ENCODE measurements at places on chromosomes 1 and 21.

GRCh38 chr1:204074274-204075138, 1.6 kb downstream of the SOX13 start:
- DNase-seq: no peak

DNA sequence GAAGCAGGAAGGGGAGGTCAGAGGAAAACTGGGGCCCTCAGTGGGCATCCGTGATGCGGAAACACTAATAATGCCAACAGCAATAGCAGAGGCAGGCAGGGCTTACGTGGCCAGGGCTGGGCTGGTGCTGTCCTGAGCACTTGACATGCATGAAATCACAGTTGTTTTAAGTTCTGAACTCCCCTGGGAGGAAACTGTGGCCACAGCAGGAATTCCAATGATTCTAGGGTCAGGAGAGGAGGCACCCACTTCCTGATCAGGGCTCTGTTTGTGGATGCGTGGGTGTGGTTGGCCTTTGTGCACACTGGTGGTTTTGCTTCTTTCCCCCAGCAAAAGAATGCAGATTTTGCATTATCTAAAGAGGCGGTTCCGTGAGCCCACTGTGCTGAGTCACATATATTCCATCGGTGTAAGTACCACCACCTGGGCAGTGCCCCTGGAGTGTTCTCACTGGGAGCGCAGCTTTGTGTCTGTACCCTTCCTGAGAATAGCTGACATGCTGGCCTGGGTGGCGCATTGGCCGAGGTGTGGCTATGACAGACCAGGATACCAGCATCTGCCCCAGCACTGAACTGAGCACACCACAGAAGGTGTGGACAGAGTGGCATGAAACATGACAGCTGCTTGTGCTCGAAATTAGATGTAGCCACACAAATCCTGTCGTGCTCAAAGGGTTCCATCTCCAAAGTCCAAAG, 71.0 kb downstream of the PDE9A start:
- no peak for DNase-seq

DNA sequence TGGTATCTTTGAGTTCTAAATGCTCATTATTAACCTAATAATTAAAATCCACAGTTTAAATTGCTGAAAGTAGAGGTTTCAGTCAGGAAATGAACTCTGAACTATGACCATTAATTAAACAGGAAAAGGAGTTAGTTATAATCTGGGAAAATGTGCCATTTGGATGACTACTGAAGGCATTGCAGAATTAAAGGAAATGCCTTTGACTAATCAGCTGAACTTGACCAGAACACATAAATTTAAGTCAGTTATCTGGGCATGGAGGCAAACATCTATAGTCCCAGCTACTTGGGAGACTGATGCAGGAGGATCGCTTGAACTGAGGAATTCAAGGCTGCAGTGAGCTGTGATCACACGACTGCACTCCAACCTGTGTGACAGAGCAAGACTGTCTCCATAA, 31.9 kb downstream of the SLC44A5 start:
- DNase-seq: no peak

GRCh38 chr1:211127166-211127565, 6.8 kb downstream of the KCNH1 start:
- DNase-seq: no peak

DNA sequence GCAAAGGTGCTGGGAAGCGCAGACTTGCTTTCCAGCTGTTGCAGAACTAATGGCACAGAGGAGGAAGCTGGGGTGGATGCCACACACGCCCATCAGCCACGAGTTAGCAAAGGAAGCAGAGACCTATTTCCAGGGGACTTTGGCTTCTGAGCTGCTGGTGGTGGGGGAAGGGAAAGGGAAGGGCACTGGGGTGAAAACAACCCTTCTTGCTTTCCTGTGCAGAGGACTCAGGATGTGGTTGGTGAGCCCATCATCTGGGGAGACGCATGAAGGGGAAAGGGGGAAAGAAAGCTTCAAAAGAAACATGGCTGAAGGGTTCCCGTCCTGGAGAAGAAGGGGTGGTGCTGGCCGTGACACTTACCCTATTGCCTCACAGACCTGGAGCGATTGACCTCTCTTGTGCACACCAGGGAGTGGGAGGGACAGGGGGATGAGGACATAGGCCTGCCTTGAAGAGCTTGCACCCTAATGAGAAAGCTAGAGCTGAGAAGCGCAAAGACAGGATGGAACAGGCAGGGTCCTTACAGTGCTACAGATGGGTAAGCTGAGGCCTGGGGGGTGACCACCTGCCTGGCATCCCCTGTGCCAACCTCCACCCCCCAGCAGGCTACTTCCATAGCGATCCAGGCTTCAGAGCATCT, 140.8 kb upstream of the RAB4A start:
- DNase-seq: no peak

GRCh38 chr1:2137257-2138121, 57.1 kb downstream of the FAAP20 start:
- DNase-seq: no peak

DNA sequence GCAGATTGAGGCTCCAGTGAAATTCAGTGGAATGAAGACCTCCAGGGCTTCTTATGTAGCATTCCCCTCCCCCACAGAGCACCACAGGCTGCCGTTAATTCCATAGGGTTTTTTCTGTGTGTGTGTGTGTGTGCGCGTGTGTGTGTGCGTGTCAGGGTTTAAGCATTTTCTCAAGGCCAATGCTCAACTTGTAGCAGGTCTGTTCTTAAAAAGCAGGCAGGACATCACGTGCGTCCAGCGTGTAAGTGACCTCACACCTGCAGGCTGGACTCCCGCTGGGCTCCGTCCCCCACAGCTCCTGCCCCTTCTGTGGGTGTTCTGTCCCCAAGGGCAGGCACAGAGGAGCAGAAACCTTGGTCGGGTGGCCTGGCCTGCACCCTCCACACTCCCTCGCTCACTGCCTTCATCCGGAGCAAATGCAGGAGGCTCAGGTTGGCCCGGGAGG, 5.3 kb downstream of the PRDM16 start:
- no peak for DNase-seq

DNA sequence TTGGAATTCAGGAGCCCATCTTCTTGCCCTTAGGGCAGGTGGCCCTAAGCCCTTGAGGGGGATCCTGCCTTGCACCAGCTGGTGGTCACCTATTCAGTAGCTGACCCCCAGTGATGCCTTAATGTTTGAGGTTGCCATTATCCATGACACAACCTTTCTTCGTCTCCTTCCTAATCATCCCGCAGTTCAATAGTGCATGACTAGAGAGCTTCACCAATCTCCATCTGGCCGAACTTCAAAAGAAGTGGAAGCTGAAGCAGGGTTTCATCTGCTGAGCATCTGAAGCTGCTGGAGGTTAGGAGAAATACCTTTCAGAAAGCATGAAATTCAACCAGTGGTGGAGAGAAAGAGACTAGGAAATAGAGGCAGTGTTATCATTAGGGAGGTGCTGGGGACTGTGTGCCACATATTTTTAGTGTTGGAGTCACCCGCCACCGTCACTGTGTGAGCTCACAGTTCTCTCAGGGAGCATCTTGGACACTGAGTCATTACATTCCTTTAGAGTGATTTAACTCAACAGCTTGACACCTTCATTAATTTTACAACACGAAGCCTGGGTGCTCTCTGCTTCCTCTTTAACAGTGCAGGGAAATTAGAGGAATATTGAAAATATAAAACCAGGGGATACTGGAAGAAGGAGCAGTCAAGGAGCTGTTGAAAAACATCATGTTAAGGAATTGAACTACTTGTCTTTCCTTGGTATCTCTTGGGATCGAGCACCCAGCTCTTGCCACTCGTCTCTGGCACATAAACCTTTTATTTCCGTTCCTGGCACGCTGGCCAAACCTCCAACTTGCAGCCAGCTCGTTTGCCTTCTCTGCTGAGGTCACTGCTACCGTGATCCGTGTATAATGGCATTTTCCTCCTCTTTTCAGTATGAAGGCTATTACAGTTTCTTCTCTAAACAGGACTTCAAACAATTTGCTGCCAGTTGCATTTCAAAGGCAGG, 53.6 kb downstream of the PEX14 start:
- DNase-seq: no peak

DNA sequence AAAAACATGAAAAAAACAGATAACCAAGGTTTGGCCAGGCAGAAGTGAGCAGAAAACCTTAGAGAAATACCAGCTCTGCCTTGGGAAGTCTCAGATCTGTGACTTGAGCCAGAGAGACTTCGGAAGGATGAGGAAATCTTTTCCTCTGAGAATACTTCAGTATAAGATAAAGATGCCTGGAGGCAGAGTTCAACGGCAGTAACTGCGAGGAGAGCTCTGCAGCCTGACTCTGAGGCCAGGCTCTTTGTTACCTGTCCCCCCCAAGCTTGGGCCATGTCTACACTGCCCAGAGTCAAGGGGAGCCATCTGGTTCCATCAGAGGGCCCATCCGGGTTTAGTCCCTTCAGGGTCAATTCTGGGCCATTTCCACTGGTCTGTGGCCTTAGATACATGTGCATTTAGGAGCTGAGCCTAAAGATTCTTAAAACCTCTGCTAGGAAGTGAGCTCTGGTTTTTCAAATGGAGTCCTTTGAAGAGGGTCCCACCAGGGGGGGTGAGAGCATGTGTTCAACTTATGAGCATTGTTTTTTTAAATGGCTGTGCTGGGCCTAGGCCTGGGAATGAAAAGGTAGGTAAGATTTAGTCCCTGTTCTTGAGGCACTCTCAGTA, 8.7 kb downstream of the KIRREL1 start:
- DNase-seq: no peak

- no peak for DNase-seq
Measured at GRCh38 chr1:234768171-234768568, 158.2 kb upstream of the IRF2BP2 start.

GRCh38 chr1:154276797-154277196, 4.4 kb downstream of the HAX1 start:
- DNase-seq: no peak

GRCh38 chr1:113146242-113147072, 73.5 kb downstream of the LRIG2 start:
- DNase-seq: no peak

DNA sequence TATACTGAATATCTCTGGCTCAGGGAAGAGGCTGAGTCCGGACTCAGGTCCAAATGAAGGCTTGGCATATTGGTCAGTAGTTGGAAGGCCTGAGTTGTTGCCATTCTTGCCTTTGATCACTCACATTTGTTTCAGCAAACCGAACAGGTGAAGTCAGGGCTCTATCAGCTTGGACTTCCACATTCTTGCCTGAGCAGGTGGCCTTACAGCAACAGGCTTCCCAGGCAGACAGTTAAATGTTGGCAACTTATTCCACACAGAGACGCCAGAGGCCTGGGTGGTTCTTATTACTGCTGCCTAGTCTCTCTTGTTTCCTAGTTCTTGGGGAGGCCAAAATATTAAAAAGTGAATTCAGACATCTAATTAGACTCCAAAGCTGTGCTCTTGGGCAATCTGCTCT, 36.6 kb downstream of the XCL2 start:
- no peak for DNase-seq

- no peak for DNase-seq
Measured at GRCh38 chr1:45621895-45622523, 1.8 kb downstream of the CCDC17 start.

DNA sequence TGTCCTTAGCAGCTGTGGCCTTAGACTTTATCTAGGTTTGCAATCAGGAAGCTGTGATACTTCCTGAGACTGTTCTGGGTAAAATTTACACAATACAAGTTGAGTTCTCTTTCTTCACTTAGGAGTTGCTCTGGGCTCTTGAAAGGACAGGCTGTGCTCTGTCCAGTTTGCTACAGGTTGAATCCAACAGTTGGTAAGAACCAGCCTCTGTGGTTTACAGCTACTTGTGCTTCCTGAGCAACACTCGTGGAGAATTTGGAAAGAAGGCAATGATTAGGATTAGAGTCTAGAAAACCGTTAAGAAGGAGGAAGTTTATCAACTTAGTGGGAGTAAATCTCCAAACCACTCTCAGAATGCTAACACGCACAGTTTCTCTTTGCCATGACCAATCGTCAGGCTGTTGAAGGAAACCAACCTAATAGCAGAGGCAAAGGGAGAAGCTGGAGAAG, 26.8 kb downstream of the GFI1 start:
- DNase-seq: no peak

- DNase-seq: no peak
Measured at GRCh38 chr21:37383086-37383485, 16.5 kb downstream of the DYRK1A start.

DNA sequence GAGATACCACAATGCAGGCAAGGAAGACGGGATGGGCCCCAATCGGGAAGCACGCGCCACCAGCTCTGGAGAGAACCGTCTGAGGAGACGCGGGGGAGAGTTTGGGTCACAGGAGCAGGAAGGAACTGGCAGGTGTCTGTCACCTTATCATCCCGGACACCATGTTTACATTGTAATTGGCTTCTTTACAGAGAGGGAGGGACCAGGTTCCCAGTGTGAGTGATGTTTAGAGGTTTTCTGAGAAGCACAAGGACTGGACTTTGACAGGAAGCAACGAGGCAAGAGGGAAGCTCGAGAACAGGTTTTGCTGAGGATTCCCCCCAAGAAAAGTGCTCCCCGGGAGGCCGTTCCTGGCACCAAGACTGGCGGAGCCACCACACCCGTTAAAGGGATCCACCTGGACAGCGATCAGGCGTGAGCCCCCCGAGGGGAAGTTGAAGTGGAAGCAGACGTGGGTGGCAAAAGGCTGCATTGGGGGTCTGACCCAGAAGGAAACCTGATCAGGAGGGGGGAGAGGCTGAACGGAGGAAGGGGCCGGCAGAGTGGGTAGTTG, 957 bp downstream of the EPS15 start:
- DNase-seq: no peak

GRCh38 chr1:230335861-230336522, 90.1 kb downstream of the PGBD5 start:
- no peak for DNase-seq

- DNase-seq: no peak
Measured at GRCh38 chr1:71587961-71588360, 507.1 kb upstream of the ZRANB2 start.

- no peak for DNase-seq
Measured at GRCh38 chr1:36831186-36831810, 203.0 kb downstream of the GRIK3 start.
